ENCODE measurements at places on chromosomes 11 and 22.
A peak's percentile ranks its signal among the peaks of the same experiment; 100 is the strongest.

DNA sequence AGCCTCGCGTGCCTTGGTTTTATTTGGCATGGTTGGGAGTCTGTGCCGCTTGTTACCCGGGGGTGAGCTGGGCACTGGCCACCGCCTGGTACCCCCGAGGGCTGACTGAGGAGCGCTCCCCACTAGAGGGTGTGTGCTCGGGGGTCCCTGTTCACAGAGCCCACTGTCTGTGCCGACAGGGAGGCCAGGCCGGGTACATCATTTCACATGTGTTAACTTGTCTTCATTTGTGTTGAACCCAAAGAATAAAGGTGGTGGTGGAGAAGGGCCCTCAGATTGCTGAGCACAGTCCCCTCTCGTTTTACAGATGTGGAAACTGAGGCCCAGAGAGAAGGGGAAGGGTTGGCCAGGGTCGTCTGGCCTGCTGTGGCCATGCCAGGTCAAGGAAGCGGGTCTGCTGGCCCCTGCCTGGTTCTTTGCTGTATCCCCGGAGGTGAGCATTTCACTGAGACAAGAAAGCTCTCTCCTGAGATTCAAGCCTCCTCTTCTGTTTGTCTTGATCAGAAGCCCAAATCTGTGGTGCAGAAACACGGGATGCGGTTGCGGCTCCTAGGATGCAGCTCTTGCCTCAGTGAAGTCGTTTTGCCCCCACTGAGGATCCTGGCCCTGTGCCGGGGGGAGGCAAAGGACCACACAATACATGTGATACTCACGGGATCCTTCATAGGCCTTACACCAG lies 60.8 kb downstream of the FBLN1 start:
- no peak for DNase-seq

DNA sequence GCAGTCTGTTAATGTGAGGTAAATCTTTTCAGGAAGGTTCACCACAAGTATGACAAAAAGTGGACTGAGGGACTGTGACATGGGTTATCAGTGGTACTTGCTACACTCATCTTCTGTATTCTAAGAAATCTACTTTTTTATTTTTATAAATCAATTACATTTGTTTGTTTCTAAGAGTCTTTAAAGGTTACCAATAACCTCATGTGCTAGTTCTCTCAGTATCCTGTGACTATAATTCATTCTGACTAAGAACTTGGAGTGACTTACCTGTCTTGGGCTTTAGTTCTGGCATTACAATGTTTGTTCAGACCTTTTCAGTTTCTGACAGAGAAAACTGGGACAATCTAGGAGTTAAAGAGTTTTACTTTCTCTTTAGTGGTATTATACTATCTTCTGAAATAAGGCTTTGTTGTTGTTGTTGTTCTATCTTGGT lies 108.4 kb downstream of the PDE3B start:
- no peak for DNase-seq

- no peak for DNase-seq
These were observed 100.3 kb upstream of the PITPNB start for GRCh38 chr22:28019360-28019759.

DNA sequence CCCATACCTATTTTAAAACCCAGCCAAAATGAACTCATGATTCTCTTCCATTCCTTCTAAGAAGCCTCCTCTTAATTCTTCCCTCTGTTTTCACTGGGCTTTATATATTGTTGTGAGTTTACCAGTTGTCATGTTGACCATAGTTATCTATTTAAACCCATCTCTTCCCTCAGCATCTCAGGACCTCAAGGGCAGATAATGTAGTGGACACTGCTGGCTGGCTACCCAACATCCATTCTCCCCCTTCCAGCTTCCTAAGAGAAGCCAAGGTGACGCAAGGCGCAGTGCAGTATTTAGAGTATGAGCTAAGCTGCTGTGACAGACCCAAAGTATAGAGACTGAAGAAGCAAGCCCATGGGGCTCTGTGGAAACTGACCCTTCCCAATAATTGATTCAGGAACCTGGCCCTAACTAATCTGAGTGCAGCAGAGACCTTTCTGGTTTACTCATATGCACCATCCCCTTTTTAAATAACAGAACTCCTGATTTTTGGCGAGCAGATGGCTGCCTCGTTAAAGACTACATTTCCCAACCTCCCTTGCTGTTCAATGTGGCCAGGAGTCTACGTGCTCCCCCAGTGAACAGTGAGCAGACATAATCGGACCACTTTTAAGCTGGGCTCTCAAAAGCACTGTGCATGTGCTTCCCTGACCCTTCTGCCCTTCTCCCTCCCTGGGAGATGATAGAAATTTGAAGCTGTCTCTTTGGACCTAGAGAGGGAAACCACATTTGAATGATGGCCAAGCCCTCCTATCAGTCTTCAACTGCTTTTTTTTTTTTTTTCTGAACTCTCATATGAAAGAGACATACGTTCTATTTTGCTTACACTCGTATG lies 28.1 kb upstream of the CREB3L1 start:
- DNase-seq = no peak

GRCh38 chr11:11163669-11164333 lies 189.2 kb downstream of the CSNK2A3 start:
- no peak for DNase-seq

DNA sequence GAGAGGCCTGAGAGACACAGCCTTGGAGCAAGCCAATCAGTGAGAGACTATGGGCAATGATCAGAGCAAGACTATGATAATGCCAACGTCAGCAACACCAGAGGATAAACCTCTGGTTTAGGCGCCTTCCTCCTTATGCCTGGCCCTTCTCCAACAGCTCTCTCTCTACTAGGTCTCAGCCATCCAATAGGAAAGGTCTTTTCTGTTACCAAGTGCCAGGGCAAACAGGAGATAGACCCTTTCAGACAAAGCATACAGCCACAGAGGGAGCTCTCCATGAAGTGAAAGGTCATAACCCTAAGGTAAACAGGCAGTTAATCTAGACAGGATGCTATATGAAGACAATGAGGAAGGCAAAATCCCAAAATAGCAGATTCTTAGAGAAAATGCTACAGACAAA lies 9.5 kb downstream of the STK33 start:
- DNase-seq = no peak

GRCh38 chr11:64803158-64803845 lies at the start of gene MAP4K2:
Gene MAP4K2, minus strand, starts transcription at chr11:64803214. Its CDS starts 65 bp downstream, at chr11:64803149.
- DNase-seq = peak; percentile 97
